Hematopoietic multipotent progenitor cell treated with erythropoietin and hydrocortisone succinate and interleukin-3 and kit ligand, for 8 days (in vitro differentiated cells): ENCODE measurements at places on chromosomes 2 and 18.

DNA sequence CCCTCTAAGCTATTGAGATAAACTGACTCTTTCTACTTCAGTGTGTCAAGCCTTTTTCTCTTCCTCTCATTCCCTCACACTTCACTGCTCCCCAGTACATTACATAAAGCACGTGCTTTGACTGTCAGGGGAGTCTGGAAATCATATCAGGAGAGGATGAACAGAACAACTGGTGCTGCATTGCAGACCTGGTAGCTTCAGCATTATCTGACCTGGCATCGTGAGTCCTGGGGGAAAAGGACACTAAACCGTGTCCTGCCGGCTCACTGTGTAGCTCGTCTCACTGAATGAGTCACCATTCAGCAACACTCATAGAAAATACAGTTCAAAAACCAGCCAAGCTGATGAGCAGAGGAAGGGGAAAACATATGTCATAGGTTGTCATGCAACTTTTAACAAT lies 108.5 kb upstream of the UNC80 start:
- no peak for DNase-seq

DNA sequence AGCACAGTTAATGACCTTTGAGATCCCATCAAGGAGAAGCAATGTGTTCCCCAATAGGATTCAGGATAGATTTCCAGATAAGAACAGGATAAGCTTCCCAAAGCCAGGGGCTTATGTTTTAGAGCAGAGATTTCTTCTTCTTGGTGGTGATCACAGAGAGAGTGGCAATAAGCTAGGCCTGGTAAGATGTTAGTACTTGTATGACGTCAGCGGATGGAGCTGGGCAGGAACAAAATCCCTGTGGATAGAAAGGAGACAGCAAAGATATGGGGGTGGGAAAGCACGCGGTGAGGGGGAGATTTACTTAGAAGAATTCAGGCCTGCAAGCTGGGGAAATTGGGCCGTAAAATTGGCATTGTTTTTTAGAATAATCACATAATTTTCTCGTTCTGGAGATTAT lies 323.0 kb downstream of the MTX2 start:
- DNase-seq, result no peak

DNA sequence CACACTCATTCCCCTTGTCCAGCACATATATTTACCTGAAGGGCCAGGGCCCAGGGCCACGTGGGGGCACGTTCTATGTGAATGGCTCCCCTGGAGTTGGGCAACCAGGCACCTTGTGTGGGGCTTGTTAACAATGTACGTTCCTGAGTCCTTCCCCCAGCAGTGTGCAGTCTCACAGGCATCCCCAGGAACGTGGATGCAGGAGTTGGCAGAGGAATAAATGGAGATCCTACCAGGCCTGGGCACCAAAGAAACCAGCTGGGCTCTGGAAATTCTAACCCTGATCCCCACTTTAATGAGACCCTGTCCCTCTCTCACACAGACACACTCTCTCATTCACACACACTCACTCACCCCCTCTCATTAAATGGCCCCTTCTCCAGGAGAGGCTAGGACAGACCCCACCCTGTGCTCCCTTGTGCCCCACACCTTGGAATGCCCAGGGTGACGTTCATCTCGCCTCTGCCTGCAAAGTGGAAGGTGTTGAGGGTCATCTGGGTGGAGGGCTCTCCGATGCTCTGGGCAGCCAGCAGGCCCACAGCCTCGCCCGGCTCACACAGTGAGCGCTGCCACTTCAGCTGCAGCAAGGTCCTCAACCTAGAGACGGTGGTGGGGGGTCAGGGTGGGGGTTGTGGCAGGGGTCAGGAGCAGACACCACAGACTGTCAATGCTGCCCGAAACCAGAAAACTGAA lies 65.6 kb downstream of the POLR1A start:
- no peak for DNase-seq

DNA sequence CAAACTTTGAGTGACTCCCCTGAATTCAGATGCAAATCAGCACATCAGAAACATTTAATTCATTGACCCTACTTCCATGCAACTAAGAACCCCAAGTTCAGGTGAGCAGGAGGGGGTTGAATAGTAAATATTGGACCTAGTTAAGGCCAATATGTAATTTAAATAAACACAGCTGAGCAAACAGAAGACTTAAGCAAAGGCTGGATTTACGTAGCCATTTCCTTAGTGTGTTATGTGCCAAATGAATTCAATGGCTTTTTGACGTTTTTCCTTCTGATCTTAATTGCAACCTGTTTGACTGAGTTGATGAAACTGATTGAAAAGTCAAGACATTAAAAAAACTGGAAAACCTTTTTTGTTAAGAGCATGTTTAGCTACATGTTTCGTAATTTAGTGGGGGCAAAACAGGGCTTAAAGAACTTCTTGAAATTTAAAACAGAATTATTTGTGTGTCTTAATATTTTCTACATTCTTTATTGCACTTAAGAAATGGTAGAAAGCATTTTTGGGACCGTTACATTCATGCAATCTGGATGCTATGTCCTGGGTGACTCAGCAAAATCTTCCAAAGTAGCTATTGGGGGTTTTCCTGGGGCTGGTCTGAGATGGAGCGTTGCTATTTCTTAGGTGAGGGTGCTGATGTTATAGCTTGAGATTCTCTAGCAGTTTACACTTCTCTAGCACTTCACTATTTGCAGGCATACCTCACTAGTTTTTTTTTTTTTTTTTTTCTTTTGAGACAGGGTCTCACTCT lies 25.5 kb upstream of the KCNE4 start:
- DNase-seq, result no peak

DNA sequence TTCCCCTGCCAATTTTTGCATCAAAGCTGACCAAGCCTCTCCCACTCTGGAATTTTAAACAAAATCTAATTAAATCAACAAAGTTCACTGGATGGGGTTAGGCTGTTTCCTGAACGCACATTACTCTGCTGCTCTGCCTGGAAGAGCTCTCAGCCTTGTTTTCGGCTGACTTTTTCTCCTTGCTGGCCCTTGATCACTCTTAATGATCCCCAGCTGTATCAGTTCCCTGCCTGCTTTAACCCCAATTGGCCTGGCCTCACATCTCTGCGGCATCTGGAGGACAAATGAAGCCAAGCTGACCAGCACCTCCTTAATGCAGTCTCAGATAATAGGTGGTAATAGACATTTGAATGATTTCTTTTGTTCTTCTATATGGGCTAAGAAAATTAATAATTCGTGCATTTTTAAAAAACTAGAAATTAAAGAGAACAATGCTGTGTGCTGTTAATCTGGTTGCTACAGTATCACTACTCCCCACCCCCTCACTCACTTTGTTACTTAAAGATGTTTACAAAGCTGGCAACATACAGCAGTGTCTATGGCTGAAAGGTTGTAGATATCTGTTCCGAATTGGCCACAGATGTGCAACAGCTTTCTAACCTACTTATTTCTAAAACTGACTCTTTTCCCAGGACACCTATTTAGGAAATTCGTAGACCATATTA lies 415.2 kb upstream of the KCNH7 start:
- no peak for DNase-seq

DNA sequence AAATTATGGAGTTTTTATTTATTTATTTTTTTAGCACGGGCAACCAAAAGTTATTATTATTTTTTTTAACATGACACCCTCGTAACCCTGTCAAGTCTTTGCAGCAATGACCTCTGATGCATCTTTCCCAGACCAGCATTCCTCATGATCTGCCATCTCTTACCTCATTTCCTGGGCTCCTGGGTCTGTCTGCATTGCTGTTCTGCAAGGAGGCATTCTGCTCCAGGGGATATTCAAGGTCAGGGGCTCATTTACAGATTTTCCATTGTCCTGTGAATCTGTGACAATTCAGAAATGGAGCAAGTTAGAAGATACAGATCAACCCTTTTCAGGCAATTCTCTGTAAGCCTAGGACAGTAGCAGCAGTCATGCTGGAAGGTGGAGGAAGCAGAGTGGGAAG lies 43.0 kb downstream of the NGEF start:
- DNase-seq, result no peak

DNA sequence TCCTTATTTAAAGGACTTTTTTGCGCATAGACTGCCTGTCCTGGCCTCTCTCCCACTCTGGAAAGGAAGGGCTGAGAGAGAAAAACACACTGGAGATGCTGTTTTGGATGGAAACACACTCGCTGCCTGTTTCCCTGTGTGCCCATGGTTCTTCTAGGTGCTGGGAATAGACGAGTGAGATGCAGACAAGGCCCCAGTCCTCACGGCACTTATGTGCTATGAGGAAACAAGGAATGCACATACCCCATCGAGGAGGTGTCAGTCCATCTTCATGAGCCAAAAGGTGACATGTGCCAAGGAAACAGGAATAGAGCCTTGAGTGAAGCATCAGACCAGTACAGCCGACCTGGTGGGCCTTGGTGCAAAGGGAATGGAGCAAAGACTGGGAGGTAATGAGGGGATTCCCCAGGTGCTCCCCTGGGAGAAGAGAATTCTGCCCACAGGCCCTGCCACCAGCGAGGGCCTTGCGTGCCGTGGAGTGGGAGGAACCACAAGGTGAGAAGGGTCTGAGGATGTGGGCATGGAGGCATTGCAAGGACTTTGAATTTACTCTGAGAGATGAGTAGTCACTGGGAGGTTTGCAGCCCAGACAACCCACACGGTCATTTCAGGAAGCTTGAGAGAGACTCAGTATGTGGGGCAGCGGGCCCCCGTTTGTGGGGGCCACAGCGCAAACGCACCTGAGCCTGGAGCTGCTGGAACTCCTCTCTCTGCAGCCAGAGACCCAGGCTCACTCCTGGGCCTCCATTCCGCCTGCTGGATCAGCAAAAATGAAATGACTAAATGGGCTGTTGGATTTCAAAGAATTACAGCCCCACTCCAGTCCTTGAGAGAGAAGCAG lies 197.5 kb upstream of the COPS8 start:
- no peak for DNase-seq

GRCh38 chr2:212364112-212364985 lies 174.3 kb downstream of the ERBB4 start:
- no peak for DNase-seq

DNA sequence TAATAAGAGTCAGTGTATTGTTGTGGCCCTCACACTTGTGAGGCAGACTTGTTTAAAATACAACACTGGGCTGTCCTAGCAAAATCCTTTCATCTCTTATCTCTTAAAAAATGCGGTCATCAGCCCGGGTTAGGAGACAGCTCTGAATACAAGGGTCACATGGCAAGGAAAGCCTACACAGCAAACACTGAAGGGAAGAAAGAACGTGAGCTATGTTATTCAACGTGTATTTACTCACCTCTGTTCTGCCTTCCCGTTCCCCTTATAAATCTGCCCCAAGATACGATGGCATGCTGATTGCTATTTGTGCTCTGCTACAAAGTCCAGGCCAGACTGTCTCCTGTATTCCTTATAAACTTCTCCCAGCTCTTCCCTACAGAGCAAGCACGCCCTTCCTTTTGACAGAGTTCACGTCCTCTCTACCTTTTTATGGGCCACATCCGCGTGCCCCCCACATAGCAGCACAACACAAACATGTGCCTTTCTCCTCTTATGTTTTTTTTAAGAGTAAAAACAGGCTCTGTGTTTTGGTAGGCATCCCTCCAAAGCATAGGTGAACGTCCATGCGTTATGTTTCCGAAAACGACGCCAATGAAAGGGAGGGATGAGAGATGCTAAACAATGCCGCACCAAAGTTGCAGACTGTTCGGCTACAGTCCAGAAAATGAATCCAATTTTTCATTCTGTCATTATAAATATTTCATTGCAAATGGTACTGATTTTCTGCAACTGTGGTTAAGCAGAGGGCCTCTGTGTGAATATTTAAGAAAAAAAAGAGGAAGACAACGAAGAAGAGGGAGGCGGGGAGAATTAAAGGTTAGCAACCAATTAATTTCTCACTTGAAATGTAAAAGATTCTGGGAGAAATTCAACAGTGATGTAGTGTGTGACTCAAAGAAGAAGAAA lies 274.7 kb downstream of the ZNF521 start:
- DNase-seq, result no peak

GRCh38 chr18:75226956-75227316 lies 16.3 kb downstream of the TSHZ1 start:
- no peak for DNase-seq

- DNase-seq, result no peak
These were observed 112.1 kb upstream of the SERPINE2 start for GRCh38 chr2:224151161-224151560.

GRCh38 chr18:59748628-59749360 lies 51.6 kb upstream of the CCBE1 start:
- DNase-seq, result no peak

DNA sequence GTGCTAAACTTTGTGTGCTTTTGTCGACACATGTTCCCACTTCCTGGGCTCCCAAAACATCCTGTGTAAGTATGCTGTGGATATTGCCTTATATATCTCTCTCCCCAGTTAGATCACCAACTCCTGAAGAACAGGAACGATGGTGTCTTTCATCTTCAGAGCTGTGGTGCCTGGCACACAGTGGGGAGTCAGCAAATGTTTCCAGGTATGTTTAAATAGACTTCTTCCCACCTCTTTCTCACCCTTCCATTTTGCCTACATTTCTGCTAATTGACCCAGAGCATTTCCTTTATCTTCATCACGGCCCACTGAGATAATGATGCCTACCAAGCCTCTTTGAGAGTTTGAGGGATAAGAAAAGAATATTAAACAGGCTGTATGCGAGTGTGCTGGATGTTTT lies 60.7 kb downstream of the RND3 start:
- DNase-seq, result no peak

DNA sequence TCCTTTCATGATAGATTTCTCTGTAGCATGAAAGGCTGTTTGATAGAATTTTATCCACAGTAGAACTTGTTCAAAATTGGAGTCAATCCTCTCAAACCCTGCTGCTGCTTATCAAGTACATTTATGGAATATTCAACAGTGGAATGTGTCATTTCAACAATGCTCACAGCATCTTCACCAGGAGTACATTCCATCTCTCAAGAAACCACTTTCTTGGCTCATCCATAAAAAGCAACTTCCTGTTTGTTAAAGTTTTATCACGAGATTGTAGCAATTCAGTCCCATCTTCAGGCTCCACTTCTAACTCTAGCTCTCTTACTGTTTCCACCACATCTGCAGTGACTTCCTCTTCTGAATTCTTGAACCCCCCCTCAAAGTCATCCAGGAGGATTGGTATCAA lies 29.4 kb downstream of the PDCL3 start:
- DNase-seq, result no peak

- DNase-seq, result no peak
These were observed 93.0 kb downstream of the COL6A3 start for GRCh38 chr2:237320801-237321560.

DNA sequence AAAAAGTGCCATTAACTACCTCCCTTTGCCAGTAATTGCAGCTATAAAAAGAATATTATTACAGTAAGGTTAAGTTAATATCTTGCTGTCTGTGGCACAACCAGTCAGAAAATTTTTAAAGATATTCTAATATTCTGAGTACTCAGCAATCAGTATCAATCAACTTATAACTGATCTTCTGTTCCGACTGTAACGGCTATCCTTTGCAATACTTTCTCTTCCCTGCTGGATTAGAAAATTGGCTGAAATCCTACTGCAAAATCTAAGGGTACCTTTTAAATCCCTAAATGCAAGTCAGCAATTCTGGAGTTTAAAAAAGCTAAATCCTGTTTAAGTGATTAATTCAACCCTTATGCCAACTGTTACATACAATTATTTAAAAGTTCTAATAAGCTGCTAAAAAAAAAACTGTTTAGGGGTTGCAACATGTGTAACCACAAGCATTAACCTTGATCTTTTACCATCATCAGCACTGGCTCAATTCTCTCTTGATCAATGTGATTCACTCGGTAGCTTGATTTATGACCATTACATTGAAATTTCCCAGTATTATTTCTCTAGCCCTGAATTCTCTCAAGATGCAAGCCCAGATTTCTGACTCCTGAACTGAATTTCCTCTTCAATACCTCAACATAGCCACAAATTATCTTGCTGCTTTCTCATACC lies 20.5 kb downstream of the GAREM1 start:
- no peak for DNase-seq
